Motor neuron (in vitro differentiated cells): ENCODE measurements at places on chromosomes 6 and 20. TPM values are rescaled to one million over a fixed set of nuclear protein-coding genes. Genes with fewer than 3 reads are reported as not detected.
A peak's percentile ranks its signal among the peaks of the same experiment; 100 is the strongest.

GRCh38 chr6:106014955-106015354, 71.2 kb upstream of the PRDM1 start:
- ATAC-seq = no peak

GRCh38 chr20:18632196-18632789, 44.4 kb downstream of the DTD1 start:
- ATAC-seq = peak; percentile 80

GRCh38 chr20:48740712-48741111, 87.1 kb downstream of the PREX1 start:
- ATAC-seq = no peak

DNA sequence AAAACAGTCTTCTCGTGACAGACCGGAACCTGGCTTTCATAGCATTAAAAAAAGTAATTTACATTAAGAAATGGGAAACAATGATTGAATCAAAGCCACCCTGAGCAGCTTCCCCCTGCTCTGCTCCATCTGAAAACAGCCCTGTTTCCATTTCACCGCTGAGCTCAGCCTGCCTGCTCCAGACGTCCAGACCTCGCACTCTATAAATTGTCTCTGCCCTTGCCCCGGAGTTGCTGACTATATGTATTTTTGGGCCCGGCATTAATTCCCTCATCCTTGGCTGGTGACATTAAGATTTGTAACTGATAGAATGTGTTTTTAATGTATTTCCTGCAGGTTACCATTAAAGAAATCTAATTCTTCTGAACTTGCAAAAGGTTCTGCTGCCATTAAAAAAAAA, 22.7 kb upstream of the TCP11 start:
- ATAC-seq = no peak

SLC35A1 gene
- 15.8 and 19.5 TPM in 2 replicates for total RNA-seq

RUNX2 gene
- total RNA-seq = 7.8 and 12.2 TPM in 2 replicates

STX7 gene
- total RNA-seq = 31.9 and 35.7 TPM in 2 replicates

EYS gene
- total RNA-seq = 2.2 and 2.6 TPM in 2 replicates
